ENCODE measurements at places on chromosomes 1 and 21.

- DNase-seq = no peak
Measured at GRCh38 chr1:63343922-63344321, 21.6 kb downstream of the FOXD3 start.

GRCh38 chr1:10353282-10353681, 45.6 kb upstream of the PGD start:
- DNase-seq = no peak

DNA sequence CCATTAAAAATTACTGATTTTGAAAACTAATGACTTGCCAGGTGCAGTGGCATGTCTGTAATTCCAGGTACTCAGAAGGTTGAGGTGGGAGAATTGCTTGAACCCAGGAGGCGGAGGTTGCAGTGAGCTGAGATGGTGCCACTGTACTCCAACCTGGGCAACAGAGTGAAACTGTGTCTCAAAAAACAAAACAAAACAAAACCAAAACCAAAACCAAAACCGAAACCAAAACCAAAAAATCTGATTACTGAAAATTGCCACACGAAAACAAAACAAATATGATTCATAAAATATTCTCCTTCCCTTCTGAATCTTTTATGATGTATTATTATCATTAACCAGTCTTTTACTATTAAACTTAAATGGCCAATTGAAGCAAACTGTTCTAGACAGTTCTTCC, 74.1 kb downstream of the SERINC2 start:
- DNase-seq = no peak

DNA sequence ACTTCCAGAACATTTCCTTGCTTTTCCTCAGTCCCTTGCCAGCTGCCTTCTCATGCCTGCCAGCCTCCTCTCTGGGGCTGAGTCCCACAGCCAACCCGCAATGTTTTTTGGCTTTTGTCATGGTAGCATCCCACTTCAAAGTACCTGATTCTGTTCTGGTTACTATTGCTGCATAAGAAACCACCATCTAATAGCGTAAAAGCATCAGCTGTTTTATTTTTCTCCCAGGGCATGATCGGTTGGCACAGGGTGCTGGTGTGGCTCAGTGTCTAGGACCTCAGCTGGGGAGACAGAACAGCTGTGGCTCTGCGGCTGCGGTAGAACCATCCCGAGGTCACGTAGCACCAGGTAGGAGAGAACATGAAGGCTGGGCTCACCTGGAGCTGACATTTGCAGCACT, 8.9 kb upstream of the PRMT2 start:
- no peak for DNase-seq

DNA sequence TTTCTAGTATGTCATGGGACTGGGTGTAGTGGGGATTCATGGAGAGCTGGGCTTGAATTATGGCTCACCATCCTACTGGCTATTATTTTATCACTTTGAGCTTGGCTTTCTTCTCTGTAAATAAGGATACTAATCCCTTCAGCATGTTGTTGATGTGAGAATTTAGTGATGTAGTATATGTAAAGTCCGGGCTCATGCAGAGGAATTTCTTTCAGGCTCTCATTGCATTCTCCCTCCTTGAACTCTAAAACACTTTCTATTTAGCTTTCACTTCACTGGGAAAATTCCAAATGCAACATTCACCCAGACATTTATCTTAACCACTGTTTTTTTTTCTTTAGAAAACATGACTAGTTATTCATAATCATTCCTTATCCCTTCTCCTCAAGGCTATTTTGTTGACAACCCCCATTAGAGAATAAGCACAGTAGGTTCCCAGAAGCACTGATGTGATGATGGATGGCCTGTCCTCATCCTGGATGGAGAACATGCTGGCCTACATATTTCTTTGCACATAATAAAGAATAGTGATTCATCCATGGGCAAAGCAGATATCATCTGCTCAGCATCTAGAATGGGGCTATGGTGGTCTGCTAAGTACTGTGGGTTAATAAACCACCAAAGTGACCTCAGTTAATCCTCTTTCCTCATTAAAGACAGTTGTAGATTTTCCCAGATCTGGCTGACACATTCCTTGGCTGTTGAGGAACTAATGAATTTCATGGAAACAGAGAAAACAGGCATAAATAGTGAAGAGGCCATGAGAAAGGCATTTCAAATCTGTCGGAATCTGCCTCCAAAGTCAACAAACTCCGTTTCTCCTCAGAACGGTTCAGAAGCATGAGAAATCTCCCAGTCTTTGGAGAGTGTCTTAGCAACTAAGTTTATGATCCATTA, 68.0 kb upstream of the CYP2J2 start:
- DNase-seq = no peak

- peak; percentile 44 for DNase-seq
Measured at GRCh38 chr1:58883037-58883887, 99.4 kb upstream of the JUN start.

GRCh38 chr1:12169442-12170135, 2.8 kb downstream of the TNFRSF1B start:
- DNase-seq = no peak

DNA sequence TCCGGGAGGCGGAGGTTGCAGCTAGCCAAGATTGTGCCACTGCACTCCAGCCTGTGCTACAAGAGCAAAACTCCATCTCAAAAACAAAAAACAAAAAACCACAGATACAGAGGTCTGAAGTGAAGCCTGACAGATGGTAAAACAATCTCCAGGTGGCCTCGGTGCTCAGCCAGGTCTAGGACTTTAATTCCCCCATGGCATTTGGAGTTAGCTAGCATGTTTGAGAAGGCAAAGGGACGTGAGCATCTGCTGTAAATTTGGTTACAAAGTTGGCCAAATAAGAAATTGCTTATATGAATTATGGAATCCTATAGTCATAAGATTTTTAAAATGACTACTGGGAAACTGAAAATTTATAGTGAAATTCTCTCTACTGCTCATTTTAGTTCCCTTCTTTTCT, 98.3 kb upstream of the FMN2 start:
- no peak for DNase-seq

DNA sequence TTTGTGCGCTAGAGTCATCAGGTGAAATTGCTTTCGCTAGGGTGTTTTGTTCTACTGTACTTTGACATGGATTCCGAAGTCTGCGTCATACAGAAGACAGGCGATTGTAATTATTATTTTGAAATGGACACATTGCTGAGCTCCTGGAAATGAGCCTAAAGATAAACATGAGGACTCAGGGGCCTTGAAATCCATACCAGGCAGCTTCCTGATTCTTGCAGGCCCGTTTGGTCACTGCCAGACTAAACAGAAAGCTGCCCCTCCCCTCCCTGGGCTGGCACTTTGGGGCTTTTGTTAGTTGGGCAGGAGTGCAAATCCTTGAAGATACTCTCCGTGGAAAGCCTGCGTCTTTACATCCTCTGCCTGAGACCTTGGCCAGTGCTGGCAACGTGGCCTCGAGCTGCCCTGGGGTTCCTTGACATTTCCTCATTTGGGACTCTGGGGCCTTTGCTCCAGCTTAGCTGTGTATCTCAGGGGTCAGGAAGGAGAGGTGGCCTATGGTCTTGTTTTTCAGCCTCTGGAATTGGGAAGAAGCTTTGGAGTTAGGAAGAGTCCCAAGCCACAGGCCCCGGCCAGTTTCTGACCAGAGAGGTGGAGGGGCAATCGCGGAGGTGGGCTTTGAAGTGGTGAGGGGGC, 26.9 kb upstream of the KCNE2 start:
- DNase-seq = no peak

DNA sequence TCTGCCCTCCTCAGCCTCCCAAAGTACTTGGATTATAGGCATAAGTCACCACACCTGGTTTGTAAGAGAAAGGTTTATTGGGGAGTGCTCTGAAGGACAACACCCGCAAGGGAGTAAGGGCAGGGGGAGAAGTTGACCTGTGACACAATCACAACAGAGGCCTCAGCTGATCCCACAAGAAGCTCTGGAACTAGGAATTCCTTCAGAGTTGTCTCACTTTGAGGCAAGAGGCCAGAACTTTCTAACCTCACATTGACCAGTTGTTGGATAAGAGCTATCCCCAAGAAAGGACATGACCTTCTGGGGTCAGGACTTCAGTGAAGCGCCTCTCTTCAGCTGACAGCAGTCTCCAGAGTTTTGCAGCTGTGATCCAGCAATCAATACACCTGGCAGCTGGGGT, 27.4 kb upstream of the RC3H1 start:
- DNase-seq = no peak

DNA sequence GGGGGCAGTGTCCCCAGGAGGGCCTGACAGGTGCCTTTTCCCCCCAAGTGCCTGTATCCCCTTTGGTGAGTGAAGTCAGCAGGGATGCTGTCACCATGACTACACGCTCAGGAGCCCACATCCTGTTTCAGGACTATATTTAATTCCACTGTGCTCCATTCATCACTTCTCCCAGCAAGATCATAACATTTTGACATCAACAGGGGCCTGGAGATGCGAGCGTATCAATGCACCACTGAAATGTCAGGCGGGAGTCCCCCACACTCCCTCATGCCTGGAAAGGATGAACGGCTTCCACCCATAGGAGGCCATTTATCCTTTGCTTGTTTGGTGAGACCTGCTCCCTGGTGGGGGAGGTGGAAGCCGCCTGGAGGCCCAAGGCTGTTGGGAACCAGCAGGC, 119.1 kb downstream of the PTPRU start:
- no peak for DNase-seq

- no peak for DNase-seq
Measured at GRCh38 chr1:100448366-100448765, 89.6 kb upstream of the GPR88 start.

GRCh38 chr1:66276218-66276617, 257.7 kb upstream of the SGIP1 start:
- peak; percentile 57 for DNase-seq

- no peak for DNase-seq
Measured at GRCh38 chr1:66437136-66437401, 96.9 kb upstream of the SGIP1 start.

- DNase-seq = no peak
Measured at GRCh38 chr1:117609471-117609911, 3.6 kb downstream of the TENT5C start.

GRCh38 chr1:89978755-89979154, 16.2 kb upstream of the ZNF326 start:
- no peak for DNase-seq

DNA sequence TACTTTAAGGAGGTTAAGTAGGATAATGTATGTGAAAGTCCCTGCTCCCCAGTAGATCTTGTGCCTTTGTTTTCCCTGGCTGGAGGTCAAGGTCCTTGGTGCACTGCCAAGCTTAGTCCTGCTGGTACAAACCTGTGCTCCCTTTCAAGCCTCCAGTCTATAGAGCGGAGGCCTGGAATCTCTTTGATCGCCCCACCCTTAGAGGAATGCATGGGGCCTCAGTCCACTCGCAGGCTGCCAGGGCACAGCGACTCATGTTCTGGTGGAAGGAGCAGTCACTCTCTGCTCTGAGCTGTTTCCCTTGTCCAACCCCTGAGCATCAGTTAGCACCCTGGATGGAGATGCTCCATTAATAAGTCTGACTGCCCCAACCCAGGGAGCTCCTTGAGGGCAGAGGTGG, 121.8 kb downstream of the HMGB4 start:
- no peak for DNase-seq

GRCh38 chr1:14605945-14606344, 7.5 kb downstream of the KAZN start:
- no peak for DNase-seq

DNA sequence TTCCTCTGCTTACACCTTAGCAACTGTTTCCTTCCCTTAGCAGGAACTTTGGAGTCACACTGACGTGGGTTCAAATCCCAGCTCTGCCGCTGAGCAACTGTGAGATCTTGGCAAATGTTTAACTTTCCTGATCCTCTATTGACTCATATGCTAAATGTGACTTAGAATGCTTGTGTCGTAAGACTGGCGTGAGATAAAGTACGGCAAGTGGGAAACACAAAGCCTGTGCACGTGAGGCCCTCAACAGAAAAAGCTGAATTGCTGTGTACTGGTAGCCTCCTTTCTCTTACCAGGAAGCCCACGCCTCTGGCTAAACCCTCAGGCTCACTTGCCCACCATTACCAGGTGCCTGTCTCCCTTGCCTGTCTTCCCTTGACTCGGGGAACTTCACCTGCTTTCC, 135.4 kb upstream of the TNR start:
- no peak for DNase-seq

DNA sequence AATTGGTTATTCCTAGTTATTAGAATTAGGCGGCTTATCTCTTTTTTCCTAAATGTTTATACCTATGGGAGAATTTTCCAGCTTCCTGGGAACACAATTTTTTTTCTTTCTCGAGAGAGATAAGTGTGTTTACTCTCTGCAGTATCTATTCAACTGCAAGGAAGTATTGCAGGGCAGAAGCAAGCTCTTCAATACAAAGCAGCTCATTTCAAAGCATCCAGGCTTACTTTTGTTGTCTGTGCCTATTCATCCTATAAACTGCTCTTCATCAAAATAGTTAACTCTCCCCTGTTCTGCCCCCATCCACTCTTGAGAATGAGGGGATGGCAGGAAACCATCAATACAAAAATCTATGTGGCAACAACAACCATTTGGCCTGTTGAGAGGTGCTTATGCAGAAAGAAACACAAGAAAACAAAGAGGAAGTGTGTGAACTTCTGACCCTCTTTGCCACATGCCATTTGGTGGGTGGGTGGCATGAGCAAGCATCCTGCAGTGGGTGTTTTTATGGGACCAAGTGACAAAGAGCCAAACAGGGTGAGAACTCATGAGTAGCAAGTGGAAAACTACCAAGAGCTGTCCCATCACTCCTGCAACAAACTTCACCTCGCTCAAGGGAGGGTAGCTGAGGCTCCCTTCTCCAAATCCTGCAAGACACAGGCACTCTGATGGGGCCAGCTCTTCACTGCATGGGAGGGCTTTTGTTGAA, 50.6 kb upstream of the MRPS6 start:
- DNase-seq = peak; percentile 54

DNA sequence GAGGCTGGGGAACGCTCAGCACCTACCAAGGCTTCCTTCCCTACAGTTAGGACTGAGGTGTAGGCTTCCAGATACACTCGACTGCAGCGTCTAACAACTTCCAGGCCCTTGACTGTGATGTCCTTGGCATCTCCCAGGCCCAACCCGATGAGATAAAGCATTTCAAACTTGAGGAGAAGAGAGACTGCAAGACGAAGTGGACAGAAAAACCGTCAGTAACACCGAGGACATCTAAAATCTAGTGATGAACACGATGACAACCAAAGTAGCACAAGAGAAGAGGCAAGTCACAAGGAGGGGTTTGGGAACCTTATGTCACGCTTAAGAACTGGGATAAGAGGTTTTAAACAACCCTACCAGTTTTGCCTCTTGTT, 314 bp downstream of the DPH5 start:
- DNase-seq = peak; percentile 61

DNA sequence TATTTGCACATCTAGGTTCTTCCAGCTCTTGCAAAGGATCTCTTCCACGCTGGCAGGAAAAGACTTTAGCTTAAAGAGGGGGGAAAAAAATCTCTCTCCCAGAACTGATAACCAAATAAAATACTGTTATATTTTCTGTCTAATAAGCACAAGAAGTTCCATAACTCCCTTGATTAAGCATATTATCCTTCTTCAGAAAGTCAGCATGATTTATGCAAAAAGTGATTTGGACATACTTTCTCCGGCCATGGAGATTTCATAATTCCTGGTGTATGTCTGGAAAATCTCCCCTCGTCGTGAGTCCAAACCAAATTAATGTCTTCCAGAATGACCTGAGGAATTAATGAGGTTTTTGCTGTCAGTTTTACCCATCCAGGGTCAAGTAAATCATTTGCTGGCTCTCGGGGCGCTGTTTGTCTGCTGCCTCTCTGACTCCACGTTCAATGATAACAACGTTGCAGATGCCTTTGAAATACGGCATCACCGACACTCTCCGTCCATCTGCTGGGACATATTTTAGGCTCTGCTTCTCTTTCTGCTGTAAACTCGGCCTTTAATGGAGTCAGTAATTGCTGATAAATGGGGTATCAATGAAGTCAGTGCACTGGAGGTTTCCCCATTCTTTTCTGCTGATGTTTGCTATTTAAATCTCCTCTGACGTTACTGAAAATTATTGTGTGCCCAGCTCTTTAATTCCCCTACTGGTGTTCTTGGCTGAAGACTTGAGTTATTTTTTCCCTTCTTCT, 112.9 kb downstream of the HLX start:
- DNase-seq = no peak

All from Kasumi-1 (cell line).